GM23248 (cell line): ENCODE measurements at places on chromosomes 12 and 14. TPM values are rescaled to one million over a fixed set of nuclear protein-coding genes. Genes with fewer than 3 reads are reported as not detected.

Gene DNAI7
- not detected in 2 replicates for total RNA-seq

Gene PZP
- not detected in 2 replicates for total RNA-seq

Gene FAM181A
- not detected in 2 replicates for total RNA-seq

- no peaks in the 10 kb centered on the region for H3K4me1 ChIP-seq
- H3K36me3 ChIP-seq: peaks cover 12% of the 10 kb centered on the region
- DNase-seq: no peak
- H3K4me3 ChIP-seq: no peak overlapping the region
These were observed 7.3 kb downstream of the C2CD5 start for GRCh38 chr12:22536971-22537544.

DNA sequence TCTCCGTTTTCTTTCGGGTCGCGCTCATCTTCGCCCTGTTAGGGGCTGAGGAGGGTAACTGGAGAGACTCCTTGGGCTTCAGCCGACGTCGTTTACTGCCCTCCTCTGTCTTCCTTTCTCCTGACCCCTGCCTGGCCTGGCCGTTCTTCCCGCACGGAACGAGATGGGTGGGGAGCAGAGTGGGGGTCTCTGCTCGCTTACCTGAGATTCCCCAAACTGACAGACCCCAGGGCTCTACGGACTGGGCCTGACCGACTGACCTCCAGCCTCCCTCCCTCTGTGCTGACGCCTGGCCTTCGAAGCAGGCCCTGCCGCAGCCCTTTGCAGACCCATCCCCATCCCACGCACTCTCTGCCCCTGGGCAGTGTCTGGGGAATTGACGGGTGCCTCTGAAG is 439 bp downstream of the GOLGA5 start:
- H3K36me3 ChIP-seq: peaks cover 7% of the 10 kb centered on the region; the same call in 1 of the 2 replicates
- H3K27ac ChIP-seq: peak overlapping the region; percentile 89
- peak overlapping the region; percentile 89 for H3K4me3 ChIP-seq
- H3K4me1 ChIP-seq: peaks cover 23% of the 10 kb centered on the region

- H3K27me3 ChIP-seq: peaks cover 5% of the 10 kb centered on the region
- no peak for DNase-seq
- H3K27ac ChIP-seq: no peak overlapping the region
- no peaks in the 10 kb centered on the region for H3K36me3 ChIP-seq
- H3K4me3 ChIP-seq: no peak overlapping the region
These were observed 55.6 kb downstream of the PITPNM2 start for GRCh38 chr12:123095078-123095881.

- H3K4me1 ChIP-seq: no peaks in the 10 kb centered on the region
- DNase-seq: no peak
- H3K27ac ChIP-seq: no peak overlapping the region
- H3K36me3 ChIP-seq: no peaks in the 10 kb centered on the region
- H3K4me3 ChIP-seq: no peak overlapping the region
These were observed 7.1 kb downstream of the KRT85 start for GRCh38 chr12:52360106-52360662.

DNA sequence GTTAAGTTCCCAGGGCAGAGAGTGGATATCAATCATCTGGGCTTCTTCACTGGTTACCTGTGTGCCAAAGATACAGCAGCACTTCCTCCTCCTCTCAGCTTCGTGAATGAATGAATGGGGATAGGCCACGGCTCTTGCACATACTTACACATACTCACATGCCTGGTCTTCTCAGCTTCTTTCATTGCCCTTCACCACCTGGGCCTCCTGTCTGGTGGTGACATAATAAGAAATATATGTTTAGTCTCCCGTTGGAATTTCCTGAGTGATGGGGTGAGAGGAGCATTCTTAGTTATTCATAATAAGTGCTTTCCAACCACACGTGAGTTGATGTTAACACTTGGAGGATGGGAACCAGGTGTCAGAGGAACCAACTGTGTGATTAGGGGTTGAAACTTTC is 268.1 kb upstream of the RMST start:
- H3K4me3 ChIP-seq: no peak overlapping the region
- no peaks in the 10 kb centered on the region for H3K36me3 ChIP-seq
- no peaks in the 10 kb centered on the region for H3K27me3 ChIP-seq
- no peak for DNase-seq
